ENCODE measurements at places on chromosomes 13 and 19.

DNA sequence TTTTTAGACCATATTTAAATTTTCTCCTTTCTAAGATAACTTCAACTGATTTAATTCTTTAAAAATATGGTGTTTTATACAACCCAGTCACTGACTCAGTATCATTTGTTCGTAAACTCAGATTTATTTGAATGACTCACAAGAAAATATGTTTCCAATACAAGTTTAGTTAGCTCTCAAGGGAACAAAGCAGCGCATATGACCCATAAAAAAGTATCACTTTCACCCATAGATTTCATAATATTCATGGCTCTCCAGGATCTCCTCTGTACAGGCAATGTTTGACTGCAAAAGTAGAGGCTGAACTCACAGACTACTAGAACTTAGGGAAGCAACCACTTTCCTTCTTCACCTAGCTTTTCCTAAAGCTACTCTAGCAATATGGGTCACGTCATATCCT is 405.6 kb upstream of the PCDH9 start:
- DNase-seq: no peak

GRCh38 chr19:41377977-41378709 is 1.8 kb downstream of the TMEM91 start:
- no peak for DNase-seq

- no peak for DNase-seq
These were observed 198.4 kb downstream of the NDFIP2 start for GRCh38 chr13:79679334-79679733.

DNA sequence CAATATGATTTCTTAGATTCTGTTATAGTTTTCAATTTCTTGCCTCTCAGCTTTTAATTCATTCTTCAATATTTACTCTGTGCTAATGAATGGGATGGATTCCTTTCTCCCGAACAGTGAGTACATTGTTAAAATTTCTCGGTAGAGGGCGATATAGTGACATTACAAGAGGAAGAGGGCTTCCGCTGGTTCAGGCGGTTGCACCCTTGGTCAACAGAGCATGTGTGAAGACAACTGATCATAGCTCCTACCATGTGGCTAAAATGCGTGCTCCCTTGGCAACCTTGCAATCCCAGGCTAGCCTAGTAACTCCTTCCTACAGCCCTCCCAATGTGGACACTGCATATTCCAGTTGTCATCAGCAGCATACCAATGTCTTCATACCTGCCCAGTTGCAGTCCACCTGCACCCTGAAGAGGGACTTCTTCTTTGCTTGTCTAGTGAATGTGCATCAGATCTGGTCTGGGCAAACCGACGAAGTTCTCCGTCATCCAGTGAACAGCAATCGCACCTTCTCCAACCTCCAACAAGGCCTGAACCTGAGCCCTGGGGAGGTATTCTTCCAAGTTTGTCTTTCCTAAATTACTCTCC is 653.0 kb upstream of the GPC6 start:
- DNase-seq: no peak

GRCh38 chr13:111344471-111345191 is 24.2 kb downstream of the TEX29 start:
- no peak for DNase-seq

GRCh38 chr19:40210889-40211288 is 7.3 kb downstream of the TTC9B start:
- DNase-seq: no peak

DNA sequence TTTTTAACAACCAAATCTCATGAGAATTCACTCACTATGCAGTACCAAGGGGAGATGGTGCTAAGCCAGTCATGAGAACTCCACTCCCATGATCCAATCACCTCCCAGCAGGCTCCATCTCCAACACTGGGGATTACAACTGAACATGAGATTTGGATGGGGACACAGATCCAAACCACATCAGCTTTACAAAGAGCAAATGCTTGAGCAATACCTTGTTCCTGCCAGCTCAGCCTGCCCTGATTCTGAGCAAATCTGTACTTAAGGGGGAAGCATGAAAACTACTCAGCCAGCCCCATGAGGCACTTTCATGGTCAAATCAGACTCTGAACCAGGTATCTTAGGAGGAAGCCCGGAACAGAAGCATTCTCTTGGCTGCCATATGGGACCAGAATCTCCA is 259.9 kb downstream of the TBC1D4 start:
- DNase-seq: no peak

GRCh38 chr13:88887045-88887662 is 1216.0 kb downstream of the SLITRK5 start:
- no peak for DNase-seq

Data from left renal pelvis (tissue), 4 donors.